K562 (cell line): ENCODE measurements at places on chromosomes 4 and X. TPM values are rescaled to one million over a fixed set of nuclear protein-coding genes. Genes with fewer than 3 reads are reported as not detected.

The IGFBP7 gene
- 0.29 and 0.54 TPM in 2 replicates for total RNA-seq

The NDP gene
- total RNA-seq = not detected in 2 replicates

DNA sequence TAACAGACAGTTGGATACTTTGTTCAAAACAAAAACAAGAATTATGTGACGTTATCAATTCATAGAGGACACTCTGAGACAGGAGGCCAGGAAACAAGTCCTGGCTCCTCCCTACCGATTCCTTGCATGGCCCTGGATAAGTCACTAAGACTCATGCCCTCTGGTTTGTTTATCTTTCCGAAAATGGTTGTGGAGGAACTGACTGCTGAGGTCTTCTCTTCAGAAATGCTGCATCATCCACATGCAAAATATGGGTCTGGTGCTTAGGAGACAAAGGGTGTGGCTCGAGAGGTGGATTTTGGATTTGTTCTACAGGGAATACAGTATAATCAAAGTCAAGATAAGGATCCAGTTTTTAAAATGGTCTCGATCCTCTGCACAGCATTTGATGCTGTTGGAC lies 130.9 kb downstream of the RELL1 start:
- DNase-seq = no peak

- DNase-seq = no peak
Observed at GRCh38 chrX:110286106-110286505, 31.8 kb downstream of the AMMECR1 start.

GRCh38 chr4:75496406-75496805 lies 17.8 kb downstream of the RCHY1 start:
- no peak for DNase-seq

GRCh38 chrX:68114573-68115129 lies 318.6 kb downstream of the OPHN1 start:
- DNase-seq = no peak
